CD4-positive, alpha-beta T cell treated with Interleukin-21 for 1 hour (primary cell): ENCODE measurements at places on chromosomes 6 and 20.
A peak's percentile ranks its signal among the peaks of the same experiment; 100 is the strongest.

- DNase-seq = no peak
Measured at GRCh38 chr6:52089758-52090348, 2.4 kb upstream of the PKHD1 start.

DNA sequence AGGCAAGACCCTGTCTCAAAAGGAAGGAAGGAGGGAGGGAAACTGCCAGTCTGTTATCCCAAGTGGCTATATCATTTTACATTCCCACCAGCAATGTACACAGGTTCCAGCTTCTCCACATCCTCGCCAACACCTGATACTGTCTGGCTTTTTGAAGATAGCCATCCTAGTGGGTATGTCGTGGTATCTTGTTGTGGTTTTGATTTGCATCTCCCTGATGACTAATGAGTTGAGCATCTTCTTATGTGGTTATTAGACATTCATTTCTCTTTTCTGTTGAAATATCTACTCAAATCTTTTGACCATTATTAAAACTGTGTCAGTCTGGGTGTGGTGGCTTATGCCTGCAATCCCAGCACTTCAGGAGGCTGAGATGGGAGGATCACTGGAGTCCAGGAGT lies 47.9 kb upstream of the ARID1B start:
- DNase-seq = no peak

GRCh38 chr6:52489881-52490280 lies 69.7 kb downstream of the EFHC1 start:
- DNase-seq = no peak

DNA sequence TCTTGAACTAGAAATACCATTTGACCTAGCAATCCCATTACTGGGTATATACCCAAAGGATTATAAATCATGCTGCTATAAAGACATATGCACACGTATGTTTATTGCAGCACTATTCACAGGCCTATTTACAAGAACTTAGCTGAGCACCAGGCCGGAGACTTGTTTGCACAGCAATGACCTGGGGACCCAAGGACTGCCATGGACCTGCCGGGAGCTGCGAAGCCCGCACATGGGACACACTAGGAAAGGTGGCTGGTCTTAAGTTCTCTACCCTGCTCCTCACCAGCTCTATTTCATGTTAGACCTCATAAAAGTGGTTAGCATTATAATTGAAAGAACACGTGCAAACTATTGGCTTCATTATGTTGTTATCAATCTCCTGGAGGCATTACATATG lies 70.4 kb upstream of the CST7 start:
- DNase-seq = no peak

DNA sequence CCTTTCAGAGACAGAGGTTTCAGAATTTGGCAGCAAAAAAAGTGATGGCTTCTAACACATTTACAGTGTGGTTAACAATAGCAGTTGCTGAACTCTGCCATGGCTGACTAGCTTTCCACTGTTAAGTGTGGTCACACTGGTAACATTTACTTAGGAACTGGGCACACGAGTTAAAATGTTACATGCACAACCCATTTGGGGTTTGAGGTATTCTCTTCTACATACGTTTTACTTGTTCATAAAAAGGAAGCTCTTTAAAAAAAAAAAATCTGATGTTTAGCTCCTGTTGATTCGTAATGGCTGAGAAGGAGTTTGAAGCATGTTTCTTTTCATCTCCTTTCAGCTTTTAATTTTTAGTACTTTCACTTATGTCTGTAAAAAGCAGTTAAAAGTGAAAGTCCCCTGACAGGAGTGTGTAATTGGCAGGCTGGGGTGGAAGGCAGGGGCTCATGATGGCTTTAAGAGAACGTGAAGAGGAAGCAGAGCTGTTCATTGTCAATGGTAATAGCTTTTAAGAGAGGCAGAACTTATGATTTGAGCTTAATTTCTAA lies 245.9 kb downstream of the FARS2 start:
- DNase-seq = peak; percentile 28

DNA sequence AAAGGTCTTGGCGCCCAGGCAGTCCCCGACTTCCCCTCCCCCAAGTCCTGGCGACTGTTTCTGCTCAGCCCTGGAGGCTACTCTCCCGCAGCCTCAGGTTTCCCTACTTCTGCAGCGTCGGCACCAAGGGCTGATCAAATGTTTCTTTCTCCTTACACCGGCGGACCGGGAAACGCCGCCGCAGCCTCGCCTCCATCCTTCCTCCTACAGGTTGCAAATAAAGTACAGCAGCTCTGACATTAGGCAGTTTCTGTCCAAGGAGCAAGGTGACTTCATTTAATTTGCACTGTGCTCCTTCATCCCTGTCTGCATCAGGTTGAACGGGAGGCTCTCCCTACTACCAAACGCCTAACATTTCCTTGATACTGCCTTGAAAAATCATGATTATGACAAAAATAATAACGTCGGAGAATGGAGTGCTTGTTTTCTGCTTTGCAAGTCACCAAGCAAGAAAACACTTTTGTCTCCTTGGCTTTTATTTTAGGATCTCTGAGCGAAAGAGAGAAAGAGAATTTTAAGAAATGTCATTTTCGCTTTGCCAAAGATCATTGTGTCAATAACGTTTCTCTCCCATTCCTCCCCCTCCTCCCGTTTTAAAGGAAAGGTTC lies 1.0 kb downstream of the CLIC5 start:
- peak; percentile 25 for DNase-seq

DNA sequence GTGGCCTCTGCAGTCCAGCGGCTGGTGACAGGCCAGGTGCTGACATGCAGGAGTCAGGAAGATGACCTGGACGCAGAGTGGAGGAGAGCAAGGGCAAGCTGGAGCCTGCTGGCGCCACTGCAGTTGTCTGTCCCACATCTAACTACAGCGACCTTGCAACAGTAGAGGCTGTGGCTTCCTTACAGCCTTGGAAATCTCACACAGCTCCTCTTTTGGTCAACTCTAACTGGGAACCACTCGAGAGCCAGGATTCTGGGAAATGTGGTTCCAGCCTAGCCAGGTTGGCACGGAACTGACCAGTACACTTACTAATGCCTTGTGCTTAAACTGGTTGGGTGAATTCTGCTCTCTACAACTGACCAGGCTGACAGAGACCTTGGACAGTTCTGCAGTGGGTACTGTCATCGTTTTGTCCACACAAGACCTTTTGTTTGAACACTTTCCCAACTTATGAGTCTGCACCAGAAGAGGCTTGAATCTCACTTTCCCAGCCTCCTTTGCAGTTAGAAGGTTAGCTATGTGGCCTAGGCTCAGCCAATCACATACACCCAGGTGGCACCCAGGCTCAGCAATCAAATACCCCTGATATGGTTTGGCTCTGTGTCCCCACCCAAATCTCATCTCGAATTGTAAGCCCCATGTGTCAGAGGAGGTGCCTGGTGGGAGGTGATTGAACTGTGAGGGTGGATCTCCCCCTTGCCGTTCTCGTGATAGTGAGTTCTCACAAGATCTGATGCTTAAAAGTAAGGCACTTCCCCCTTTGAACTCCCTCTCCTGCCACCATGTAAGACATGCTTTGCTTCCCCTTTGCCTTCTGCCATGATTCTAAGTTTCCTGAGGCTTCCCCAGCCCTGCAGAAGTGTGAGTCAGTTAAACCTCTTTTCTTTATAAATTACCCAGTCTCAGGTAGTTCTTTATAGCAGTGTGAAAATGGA lies 153.5 kb downstream of the ZMYND8 start:
- no peak for DNase-seq

DNA sequence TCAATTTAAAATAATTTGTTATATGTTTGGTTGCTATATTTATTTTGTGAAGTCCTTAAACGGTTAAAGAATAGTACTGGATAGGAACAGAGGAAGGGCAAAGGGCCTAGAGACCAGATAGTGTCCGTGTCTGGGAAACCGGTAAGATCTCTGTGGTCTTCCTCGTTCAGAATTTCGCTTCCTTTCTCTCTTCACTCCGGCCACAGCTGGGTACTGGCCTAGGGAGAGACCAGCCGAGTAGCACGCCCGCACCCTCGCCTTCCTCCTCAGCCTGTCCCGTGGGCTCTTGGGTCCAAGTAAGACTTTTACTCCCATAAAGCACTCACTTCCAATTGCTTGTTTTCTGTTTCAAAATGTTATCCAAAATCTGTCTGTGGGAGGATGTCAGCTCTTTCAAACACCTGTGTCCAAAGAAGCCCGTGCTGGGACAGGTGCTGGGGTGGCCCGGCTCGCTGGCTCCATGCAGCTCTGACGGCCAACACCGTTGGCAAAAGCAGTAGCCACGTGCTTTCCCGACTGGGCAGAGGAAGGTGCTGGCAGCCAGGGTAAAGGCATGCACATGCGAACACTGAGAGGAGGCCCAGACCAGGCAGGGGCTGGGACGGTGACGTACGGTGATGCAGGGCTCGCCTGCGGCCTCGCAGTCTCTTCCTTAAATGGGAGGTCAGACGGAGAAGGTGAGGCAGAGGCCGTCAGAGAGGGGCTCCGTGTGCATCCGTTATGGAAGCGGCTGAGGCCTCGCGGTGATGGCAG lies 112.2 kb downstream of the IRF4 start:
- no peak for DNase-seq

DNA sequence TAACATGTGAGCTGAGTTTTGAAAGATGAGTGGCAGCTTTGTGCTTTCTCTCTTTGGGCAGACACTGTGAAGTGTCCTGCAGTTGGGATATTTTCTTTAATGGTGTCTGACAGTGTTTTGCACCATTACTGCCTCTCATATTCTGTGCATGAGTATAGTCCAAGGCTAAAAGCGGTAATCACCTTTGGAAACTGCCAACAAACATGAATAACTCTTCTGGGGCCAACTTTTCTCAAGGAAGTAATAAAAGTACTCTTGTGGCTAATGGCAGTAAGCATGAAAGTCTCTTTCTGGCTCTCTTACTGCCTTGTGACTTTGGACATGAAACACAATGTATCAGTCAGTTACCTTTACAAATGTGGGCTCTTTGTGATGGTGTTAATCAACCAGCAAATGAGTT lies 91.7 kb upstream of the SOX4 start:
- DNase-seq = no peak

DNA sequence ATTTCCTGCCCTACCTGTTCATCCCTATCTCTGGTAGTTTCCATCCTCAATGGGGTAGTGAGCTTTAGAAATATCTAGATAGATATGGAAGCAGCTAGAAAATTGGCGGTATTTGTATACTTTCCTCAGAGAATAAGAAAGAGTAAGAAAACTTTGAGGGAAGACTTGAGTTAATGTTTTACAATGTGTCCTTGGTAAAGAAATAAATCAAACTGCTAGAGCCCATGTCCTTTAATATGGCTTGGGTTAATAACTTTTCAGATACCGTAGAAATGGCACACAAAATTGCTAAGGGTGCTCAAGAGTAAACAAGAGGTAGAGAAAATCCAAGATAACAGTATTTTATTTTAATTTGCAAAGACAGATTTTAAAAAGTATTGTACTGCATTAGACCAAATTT lies 28.1 kb upstream of the PGK2 start:
- no peak for DNase-seq

DNA sequence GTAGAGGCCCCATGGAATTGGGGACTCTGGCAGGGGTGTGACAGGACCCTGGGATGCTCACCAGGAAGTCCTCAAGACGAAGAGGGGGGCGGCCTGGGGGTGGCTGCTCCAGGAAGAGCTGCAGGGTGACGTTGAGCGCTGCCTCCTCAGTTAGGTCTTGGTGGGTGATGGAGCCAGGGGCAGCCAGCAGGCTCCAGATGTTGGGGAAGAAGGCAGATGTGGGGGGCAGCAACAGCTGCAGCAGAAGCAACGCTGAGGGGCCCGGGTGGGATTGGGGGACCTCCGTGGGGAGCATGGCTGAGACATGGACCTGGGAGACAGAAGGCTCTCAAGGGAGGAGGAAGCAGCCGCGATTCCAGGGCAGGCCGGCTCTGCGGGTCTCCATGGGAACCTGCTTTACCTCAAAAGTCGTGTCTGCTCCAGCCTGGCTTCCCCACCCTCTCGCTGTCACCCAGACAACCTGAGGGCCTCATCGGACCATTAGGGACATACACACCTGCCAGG lies 591 bp downstream of the VWA7 start:
- no peak for DNase-seq

DNA sequence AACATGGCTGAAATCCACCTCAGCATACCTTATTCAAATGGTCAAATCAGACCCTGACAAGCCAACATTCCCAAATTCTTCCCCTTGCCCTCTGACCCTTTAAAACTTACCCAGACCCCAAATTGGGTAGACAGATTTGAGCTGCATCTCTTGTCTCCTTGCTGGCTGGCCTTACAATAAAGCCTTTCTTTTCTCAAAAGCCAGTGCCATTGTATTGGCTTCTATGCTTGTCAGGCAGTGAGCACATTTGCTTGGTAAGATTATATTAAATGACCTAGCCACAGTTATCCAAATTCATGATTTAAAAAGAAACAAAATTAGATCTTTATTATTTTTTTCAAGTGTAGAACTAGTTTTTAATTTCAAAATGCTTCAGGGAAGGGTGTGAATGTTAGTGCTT lies 67.8 kb upstream of the FAM83B start:
- DNase-seq = no peak

DNA sequence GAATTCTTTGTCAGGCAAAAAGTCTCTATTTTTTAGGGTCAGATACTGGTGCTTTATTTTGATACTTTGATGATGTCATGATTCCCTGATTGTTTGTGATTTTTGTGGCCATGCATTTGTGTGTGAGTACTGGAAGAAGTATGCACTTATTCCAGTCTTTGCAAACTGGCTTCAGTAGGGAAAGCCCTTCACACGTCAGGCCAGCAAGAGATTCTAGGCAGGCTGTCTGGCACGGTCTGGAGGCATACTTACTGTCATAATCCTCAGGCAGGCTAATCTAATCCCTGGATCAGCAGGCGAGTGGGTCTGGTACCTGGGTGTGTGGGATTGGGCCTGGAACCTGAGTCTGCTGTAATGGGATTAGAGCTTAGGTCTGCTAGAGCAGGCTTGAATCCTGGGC lies 391.8 kb upstream of the MMS22L start:
- DNase-seq = no peak

DNA sequence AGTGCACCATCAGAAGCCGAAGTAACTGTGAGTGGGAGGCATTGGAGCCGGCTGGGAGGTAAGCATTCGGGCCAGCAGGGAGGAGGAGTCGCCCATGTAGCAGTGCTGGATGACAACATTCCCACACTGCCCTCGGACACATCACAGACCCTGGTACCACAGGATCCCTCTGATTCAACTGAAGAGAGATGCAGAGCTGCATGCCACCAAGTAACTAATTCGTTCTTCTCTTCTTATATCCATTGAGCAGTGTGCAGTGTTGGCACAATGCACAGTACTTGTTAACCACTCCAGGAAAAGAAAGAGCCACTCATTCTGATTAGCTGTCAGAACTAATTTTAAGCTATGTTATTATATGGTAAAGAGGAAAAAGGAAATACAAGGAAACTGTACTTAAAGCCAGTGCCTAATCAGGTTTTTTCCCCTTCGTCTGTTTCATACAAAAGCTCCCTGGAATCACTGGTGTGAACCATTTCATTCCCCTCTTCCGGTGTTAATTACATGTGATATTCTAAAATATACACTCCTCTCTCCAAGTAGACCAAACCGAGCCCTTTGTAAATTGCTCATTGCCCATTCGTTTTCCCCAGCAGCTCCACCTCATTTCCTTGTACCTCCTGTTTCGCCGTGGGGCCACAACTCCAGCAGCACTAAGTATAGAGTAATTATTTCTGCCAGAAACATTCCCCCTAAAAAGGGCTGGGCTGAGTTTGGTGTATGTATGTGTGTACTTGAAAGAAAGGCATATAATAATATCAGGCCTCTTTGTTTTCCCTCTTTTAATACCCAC lies 32.4 kb upstream of the ADTRP start:
- DNase-seq = no peak
